ENCODE measurements at places on chromosomes 1 and 21.

- no peak for DNase-seq
Observed at GRCh38 chr1:190365283-190365682, 112.4 kb downstream of the BRINP3 start.

GRCh38 chr21:18722193-18722592 is 318.6 kb upstream of the TMPRSS15 start:
- no peak for DNase-seq

- DNase-seq, result no peak
Observed at GRCh38 chr1:25657121-25657882, 40.7 kb downstream of the MAN1C1 start.

- no peak for DNase-seq
Observed at GRCh38 chr1:198523182-198523950, 17.1 kb downstream of the ATP6V1G3 start.

DNA sequence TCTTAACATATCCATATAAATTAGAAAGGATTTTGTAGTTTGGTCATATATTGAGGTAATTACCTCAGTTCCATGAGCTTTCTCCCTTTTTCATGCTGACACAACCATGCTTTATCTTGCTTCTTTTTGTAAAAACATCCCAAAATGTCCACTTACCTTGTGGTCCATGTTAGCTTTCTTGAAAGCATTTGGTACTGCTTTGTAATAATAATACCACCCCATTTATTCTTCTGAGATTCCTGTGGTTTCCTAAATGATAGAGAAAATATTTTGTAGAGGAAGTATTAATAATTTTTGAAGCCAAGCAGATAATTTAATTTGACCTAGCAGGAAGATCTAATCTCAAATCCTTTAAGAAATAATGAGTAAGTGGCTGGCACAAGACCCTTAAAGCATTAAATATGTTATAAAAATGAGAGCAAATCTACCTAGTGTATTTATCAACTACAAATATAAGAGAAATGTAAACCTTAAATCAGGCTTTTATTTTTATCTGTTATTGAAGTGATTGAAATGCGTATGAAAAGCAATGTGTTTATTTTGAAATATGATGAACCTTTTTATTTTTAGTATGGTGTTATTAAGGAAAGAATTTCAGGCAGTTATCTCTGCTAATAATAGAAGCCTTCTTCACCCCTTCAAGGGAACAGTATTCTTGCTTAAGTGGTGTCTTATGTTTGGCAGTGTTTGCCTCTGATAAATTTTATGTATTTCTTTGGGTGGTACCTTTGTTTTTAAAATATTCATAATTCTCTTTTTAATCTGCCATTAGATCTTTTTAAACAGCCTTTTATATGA is 9.2 kb downstream of the PRKAA2 start:
- no peak for DNase-seq

- no peak for DNase-seq
Observed at GRCh38 chr1:38558055-38558454, 301.5 kb downstream of the RRAGC start.

DNA sequence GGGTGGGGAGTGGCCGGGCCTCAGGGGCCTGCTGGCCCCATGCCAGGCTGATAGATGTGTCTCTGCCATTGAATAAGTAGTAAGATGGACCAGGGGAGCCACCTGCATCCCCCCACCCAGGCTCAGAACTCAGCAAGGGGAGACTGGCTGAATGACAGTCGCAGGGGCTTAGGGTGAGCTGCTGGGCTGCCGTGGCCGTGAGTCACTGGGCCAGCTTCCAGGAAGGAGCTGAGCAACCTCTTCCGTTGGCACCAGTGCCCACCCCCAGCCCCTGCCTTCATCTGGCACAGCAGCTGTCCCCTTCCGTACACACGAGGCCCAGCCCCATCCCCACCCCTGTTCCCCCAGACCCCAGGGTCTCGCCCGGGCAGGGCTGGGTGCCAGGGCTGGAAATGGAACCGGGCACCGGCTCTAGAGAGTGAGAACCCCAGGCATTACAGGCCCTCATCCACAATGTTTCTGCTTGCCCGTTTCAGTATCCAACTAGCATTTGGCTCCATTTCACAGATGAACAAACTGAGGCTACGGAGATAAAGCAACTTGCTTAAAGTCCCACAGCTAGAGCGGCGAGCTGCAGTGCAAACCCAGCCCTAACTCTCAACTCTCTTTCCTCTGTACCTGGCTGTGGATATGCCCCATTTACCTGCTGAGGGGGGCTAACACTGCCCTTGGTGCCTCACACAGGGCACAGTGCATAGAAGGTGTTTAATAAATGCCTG is 10.2 kb downstream of the WNT4 start:
- DNase-seq, result peak; percentile 58

- DNase-seq, result peak; percentile 42
Observed at GRCh38 chr1:85406887-85407533, 57.9 kb downstream of the DDAH1 start.

DNA sequence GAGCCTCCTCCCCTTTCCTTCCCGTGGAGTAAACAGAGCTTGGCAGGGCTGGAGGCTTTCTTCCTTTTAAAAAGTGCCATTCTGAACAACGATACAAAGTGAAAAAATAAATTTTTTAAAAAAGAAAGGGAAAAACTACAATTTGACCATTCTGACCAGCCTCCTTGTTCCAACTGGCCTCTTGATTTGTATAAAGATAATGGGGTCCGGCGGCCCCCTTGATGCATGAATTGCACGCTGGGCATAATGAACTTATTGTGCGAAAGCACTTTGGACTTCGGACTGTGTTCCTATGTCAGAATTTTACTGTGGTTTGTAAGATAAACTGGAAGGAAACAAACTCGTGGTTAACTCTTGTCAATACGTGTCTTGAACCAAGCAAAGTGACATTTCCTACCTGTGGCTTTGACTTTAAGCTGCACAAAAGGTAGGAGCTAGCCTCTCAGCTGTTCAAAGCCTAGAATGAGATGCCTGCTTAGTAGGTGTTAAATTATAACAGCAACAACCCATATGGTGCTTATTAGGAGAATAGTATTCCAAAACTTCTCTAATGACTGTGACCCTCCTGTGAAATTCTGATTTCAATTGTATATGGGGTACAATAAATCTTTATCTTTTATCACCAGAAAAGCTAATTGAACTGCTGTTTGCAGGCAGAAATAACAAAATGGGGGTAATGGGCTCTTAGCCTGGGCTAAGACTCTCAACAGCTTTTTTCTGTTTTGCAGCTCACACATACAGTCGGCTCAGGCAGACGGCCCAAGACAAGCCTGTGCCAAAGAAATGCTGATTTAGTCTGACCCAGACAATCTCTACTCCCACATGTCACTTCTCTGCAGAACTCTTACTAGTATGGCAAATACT is 9.3 kb downstream of the IRF2BP2 start:
- peak; percentile 65 for DNase-seq

- DNase-seq, result no peak
Observed at GRCh38 chr1:232380131-232380530, 249.8 kb downstream of the SIPA1L2 start.

DNA sequence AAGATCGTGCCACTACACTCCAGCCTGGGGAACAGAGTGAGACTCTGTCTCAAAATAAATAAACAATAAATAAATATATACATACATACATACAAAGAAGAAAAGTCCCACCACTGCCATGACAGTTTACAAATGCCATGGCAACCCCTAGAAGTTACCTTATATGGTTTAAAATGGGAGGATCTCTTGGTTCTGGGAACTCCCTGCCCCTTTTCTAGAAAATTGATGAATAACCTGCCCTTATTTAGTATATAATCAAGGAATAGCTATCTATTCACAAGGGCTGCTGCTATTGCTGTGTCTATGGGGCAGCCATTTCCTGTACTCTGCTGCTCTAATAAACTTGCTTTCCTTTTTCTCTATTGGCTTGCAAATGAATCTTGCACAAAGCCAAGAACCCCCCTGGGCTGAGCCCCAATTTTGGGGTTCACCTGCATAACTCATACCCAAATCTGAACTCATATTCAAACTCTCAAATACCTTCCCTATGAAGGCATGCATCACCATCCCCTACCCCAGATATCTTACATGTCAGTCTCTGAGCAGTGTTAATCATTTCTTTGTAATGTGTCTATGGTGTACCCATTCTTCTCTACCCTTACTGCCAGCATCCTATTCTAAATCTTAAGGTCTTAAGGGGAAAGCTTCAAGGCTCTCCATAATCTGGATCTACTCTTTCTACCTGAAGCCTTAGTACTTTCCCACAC is 9.0 kb downstream of the GON4L start:
- DNase-seq, result no peak

DNA sequence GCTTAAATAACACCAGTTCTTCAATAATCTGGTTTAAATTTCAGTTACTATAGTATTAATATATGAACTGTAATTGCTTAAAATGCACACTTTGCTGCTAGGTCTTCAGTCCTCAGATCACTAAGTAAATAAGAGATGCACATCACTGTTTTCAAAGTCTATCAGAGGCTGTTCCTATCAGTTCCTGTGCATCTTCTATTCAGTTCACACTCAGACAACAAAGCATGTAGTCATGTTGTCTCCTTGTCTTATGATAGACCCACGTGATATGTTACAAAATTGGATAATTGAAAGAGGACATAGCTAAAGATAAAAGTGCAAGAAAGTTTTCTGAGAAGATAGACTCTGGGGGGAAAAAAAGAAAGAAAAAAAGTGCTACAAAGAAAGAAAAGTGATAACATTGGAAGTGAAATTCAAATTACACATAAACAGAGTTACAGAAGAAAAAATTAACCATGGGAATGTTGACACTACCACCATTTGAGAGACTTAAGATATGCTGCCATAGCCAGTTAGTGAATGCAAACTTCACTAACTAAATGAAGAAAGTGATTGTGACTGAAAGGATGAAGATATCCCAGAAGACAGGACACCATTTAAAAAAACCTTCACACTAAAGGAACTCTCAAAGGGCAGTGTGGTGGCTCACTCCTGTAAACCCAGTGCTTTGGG is 33.9 kb upstream of the TSNAX start:
- DNase-seq, result no peak

GRCh38 chr1:115946116-115946515 is 30.2 kb upstream of the SLC22A15 start:
- DNase-seq, result no peak

- DNase-seq, result peak; percentile 18
Observed at GRCh38 chr1:231808990-231809389, 182.4 kb downstream of the DISC1 start.

DNA sequence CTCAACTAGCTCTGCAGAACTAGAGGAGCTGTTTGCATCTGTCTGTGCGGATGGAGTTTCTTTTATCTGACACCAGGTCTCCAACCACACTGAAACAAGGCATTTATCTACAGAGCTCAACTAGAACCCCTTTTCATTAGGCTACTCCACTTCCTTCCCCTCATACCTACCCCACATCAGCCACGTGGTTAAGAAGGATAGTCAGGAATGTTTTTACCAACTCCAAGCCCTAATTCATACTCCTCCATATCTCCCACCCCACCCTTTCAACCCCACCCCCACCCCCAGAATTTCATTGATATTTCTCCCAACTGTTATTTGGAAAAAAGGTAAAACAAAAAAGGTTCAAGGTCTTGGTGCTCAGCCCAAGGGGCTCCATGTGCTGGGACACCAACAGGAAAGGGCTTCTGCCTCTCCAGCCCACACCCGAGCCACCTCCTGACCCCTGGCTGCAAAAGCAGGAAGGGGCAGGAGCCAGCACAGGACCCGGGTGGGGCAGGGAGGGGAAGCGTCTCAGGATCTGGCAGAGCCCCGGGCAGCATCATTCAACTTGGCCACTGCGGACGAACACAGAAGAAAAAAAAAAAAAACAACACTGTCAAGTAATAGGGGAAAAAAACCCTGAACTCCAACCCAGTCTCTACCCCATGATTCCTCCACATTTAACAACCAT is 7.0 kb downstream of the ENSA start:
- DNase-seq, result peak; percentile 57

DNA sequence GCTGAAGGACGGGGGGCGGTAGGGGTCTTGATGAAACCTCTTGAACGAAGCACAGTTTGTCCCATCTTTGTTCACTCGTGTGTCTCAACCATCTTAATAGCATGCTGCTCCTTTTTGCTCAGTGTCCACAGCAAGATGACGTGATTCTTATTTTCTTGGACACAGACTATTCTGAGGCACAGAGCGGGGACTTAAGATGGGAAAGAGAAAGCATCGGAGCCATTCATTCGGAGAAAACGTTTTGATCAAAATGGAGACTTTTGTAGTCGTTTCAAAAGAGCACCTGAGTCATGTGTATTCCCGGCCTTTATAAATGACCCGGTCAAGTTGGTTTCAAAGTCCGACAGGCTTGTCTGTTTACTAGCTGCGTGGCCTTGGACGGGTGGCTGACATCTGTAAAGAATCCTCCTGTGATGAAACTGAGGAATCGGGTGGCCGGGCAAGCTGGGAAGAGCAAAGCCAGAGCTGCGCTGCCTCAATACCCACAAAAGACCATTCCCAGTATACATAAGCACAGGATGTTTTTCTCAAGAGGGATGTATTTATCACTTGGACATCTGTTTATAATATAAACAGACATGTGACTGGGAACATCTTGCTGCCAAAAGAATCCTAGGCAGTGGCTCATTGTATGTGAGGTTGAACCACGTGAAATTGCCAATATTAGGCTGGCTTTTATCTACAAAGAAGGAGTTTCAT is 18.5 kb downstream of the ETS2 start:
- no peak for DNase-seq

GRCh38 chr21:26686278-26686677 is 113.2 kb upstream of the CYYR1 start:
- DNase-seq, result no peak

DNA sequence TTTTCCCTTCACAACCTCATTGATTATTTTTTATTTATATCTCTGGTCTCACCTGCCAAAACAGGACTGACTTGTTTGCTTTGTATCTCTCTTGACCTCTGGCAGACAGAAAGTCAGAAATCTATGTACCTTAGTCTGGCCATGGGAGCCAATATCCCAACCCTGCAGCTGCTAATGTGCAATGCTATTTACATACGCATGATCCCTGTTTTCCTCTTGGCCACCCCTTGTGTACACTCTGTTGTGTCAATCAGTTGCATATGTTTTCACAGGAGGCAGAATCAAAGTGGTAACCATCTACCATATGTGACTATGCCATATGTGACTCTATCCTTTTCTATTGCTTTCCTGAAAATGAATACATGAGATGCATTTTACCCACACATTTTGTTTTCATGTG is 688.8 kb downstream of the PLA2G4A start:
- no peak for DNase-seq

- peak; percentile 61 for DNase-seq
Observed at GRCh38 chr1:179025975-179026812, 500 bp downstream of the FAM20B start.

GRCh38 chr1:229759037-229759435 is 133.0 kb downstream of the URB2 start:
- no peak for DNase-seq

DNA sequence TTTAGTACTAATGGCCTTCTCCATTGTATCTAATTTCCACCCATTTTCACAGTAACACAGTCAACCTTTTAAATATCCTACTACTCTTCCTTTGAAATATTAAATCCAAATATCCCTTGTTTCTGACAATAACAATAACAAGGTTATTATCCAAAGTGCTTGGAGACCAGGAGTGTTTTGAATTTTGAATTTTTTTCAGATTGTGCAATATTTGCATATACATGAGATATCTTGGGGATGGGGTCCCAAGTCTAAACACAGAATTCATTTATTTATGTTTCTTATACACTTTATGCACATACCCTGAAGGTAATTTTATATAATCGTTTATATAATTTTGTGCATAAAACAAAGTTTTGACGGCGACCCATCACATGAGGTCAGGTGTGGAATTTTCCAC is 17.5 kb downstream of the DMAP1 start:
- DNase-seq, result no peak

GRCh38 chr1:156862584-156862983 is 1.9 kb downstream of the NTRK1 start:
- DNase-seq, result no peak

GRCh38 chr21:41668686-41669532 is 97.9 kb downstream of the RIPK4 start:
- DNase-seq, result no peak

All from uterus (tissue), 4 donors.